Muscle of leg (tissue), 16 donors: ENCODE measurements at places on chromosomes 7 and 10. TPM values are rescaled to one million over a fixed set of nuclear protein-coding genes. Genes with fewer than 3 reads are reported as not detected.
A peak's percentile ranks its signal among the peaks of the same experiment; 100 is the strongest.

DNA sequence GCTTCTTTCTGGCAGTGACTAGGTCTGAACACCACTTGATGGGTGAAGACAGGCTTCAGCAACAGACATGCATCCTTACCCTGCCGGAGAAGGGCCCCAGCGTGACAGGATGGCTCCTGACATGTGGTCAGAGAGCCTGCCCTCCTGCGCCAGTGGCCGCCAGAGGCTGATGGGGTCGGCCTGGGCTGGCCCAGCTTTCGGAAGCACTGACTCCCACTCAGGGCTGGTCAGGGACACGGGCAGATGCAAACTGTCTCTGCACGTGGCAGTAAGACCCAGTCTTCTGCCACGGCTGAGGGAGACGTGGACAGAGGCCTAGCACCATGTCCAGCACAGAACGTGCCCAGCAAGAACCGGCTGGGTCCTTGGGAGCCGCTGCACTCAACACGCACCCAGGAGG lies 10.2 kb downstream of the TUBGCP2 start:
- DNase-seq: no peak
- no peak overlapping the region for H3K27ac ChIP-seq
- H3K36me3 ChIP-seq: peaks cover 82% of the 10 kb centered on the region
- no peak overlapping the region for H3K4me3 ChIP-seq

The PRKAR2B gene
- polyA plus RNA-seq: 4.0 TPM

DNA sequence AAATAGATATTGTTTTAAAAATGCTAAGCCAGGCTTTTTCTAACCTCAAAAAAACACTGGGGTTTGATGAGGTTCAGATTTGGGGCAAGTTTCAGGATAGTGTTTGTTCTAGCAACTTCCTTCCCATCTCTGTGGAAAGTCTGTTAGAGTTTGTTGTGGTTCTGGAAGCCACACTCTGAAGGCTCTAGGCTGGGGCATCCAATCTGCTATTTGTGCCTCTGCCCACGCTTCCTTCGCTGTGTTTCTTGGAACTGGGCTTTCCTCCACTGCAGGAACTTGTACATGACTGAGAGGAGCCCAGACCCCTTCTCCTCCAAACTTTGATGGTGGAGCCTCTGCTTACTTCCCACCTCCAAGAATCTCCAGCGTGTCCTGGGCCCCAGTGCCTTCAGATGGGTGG lies 108.5 kb upstream of the SLC25A13 start:
- H3K27me3 ChIP-seq: no peaks in the 10 kb centered on the region
- no peaks in the 10 kb centered on the region for H3K36me3 ChIP-seq
- no peaks in the 10 kb centered on the region for H3K4me1 ChIP-seq
- H3K4me3 ChIP-seq: no peak overlapping the region
- DNase-seq: no peak

- no peak for DNase-seq
- H3K4me3 ChIP-seq: no peak overlapping the region
Measured at GRCh38 chr10:28312572-28312971, 9.7 kb upstream of the MPP7 start.

The SPDYE16 gene
- 1.6 TPM for polyA plus RNA-seq

GRCh38 chr10:80154978-80155695 lies 22.6 kb downstream of the PLAC9 start:
- no peaks in the 10 kb centered on the region for H3K27me3 ChIP-seq
- H3K4me3 ChIP-seq: no peak overlapping the region
- peaks cover 80% of the 10 kb centered on the region for H3K36me3 ChIP-seq
- peaks cover 28% of the 10 kb centered on the region for H3K4me1 ChIP-seq
- peak; percentile 87 for DNase-seq

The LRMDA gene
- polyA plus RNA-seq: 4.8 TPM

The PIK3AP1 gene
- polyA plus RNA-seq: 2.9 TPM

The PKD1L1 gene
- polyA plus RNA-seq: 0.59 TPM

GRCh38 chr7:124323597-124323996 lies 290.7 kb upstream of the TMEM229A start:
- no peaks in the 10 kb centered on the region for H3K27me3 ChIP-seq
- H3K4me1 ChIP-seq: no peaks in the 10 kb centered on the region
- H3K36me3 ChIP-seq: no peaks in the 10 kb centered on the region
- no peak for DNase-seq
- no peak overlapping the region for H3K27ac ChIP-seq
- H3K4me3 ChIP-seq: no peak overlapping the region

DNA sequence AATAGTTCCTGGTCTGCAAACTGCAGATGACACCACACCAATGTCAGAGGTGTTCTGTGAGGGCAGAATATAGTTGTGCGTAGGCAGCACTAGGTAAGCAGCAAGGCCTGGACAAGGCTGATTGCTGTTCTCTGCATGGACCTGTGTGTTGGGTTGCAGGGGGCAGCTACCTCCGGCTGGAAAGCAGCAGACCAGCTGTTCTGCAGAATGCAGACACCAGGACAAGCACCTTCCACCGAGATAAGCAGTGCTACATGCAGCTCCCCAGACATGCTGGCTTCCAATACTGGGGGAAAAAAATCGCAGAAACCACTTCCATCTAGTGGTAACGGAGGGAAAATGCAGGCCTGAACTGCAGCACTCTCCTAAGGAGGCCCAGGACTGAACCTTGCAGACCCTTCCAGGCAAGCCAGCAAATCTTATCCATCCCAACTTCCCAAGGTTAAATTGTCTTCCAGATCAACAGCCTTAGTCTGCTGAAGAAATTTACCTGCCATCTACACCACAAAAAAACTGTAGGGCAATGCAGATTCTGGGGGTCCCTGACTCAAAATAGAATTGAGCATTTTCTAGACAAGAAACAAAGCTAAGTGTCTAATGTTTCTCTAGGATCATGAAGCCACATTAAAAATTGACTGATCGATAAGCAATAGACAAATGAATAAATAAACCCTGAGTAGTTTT lies 50.5 kb upstream of the COBL start:
- H3K27ac ChIP-seq: no peak overlapping the region
- no peaks in the 10 kb centered on the region for H3K27me3 ChIP-seq
- H3K36me3 ChIP-seq: no peaks in the 10 kb centered on the region
- H3K4me1 ChIP-seq: no peaks in the 10 kb centered on the region

- H3K4me3 ChIP-seq: no peak overlapping the region
- no peaks in the 10 kb centered on the region for H3K4me1 ChIP-seq
- DNase-seq: no peak
- H3K27ac ChIP-seq: no peak overlapping the region
Measured at GRCh38 chr7:121793716-121794115, 79.2 kb upstream of the PTPRZ1 start.

- peaks cover 98% of the 10 kb centered on the region for H3K4me1 ChIP-seq
- peak overlapping the region; percentile 47 for H3K27ac ChIP-seq
- peaks cover 4% of the 10 kb centered on the region for H3K27me3 ChIP-seq
- no peaks in the 10 kb centered on the region for H3K36me3 ChIP-seq
Measured at GRCh38 chr7:2513702-2514101, 5.9 kb upstream of the LFNG start.

GRCh38 chr7:155090684-155091083 lies 20.6 kb downstream of the HTR5A start:
- no peaks in the 10 kb centered on the region for H3K36me3 ChIP-seq
- H3K27me3 ChIP-seq: no peaks in the 10 kb centered on the region
- H3K4me3 ChIP-seq: no peak overlapping the region
- H3K4me1 ChIP-seq: no peaks in the 10 kb centered on the region
- DNase-seq: no peak
- H3K27ac ChIP-seq: no peak overlapping the region

DNA sequence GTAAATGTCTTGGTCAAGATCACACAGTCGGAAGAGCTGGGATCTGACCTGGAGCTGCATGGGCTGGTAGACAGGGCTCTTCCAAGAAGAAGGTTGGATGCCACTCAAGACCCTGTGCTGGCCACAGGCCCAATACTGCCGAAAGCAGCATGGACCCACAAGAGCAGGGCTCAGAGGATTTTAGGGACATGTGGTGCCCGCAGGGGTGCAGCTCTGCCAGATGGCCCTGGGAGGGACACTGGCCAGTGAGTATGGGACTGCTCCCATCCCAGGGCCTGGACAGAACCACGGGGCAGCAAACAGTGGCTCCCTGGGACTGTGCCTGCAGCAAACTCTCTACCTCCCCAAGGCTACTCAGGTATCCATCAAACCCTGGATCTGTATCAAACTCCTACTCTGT lies 12.4 kb downstream of the MAT1A start:
- no peaks in the 10 kb centered on the region for H3K36me3 ChIP-seq
- H3K27me3 ChIP-seq: no peaks in the 10 kb centered on the region
- no peak overlapping the region for H3K27ac ChIP-seq
- no peak overlapping the region for H3K4me3 ChIP-seq
- peaks cover 4% of the 10 kb centered on the region for H3K4me1 ChIP-seq
- DNase-seq: no peak

- no peaks in the 10 kb centered on the region for H3K27me3 ChIP-seq
- peak overlapping the region; percentile 60 for H3K27ac ChIP-seq
- peak; percentile 96 for DNase-seq
- H3K4me3 ChIP-seq: no peak overlapping the region
Measured at GRCh38 chr7:16967300-16967811, 85.6 kb upstream of the AGR3 start.

GRCh38 chr7:23533238-23533604 lies 1.4 kb upstream of the TRA2A start:
- peaks cover 10% of the 10 kb centered on the region for H3K4me1 ChIP-seq
- H3K36me3 ChIP-seq: no peaks in the 10 kb centered on the region
- no peak overlapping the region for H3K4me3 ChIP-seq
- no peak for DNase-seq

DNA sequence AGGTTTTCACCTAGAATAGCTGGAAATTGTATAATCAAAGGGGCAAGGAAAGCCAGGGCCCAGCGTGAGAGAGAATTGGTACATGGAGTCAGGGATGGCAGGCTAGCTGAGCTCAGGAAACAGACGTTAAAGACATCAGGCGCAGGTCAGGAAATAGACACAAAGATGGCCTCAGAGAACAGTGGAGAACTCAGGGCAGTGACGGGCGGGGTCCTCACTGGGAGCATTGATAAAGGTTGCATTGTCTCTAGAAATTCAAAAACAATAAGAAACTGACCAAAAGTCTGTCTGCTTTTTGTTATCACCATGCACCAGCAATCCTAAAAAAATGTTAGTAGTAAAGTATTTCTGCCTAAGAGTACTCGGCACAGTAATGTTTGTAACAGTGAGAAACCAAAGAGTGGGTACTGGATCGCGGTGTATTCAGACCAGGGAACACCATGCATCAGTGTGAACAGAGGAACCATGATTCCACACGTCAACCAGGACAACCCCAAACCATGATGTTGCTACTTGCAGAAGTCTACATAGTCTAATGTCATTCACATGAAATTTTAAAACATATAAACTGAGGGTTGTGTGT lies 81.9 kb upstream of the AUTS2 start:
- peaks cover 11% of the 10 kb centered on the region for H3K4me1 ChIP-seq
- no peaks in the 10 kb centered on the region for H3K36me3 ChIP-seq
- no peak overlapping the region for H3K4me3 ChIP-seq

GRCh38 chr7:78350926-78351325 lies 552.4 kb downstream of the PHTF2 start:
- no peaks in the 10 kb centered on the region for H3K36me3 ChIP-seq
- H3K27me3 ChIP-seq: no peaks in the 10 kb centered on the region
- H3K4me1 ChIP-seq: no peaks in the 10 kb centered on the region
- DNase-seq: no peak
- H3K27ac ChIP-seq: no peak overlapping the region
- no peak overlapping the region for H3K4me3 ChIP-seq

The CAMK2B gene
- 13.9 TPM for polyA plus RNA-seq

- H3K27me3 ChIP-seq: peaks cover 2% of the 10 kb centered on the region
- H3K4me3 ChIP-seq: no peak overlapping the region
- no peak overlapping the region for H3K27ac ChIP-seq
- no peak for DNase-seq
- H3K36me3 ChIP-seq: no peaks in the 10 kb centered on the region
Measured at GRCh38 chr10:86178401-86179152, 188.0 kb downstream of the GRID1 start.

DNA sequence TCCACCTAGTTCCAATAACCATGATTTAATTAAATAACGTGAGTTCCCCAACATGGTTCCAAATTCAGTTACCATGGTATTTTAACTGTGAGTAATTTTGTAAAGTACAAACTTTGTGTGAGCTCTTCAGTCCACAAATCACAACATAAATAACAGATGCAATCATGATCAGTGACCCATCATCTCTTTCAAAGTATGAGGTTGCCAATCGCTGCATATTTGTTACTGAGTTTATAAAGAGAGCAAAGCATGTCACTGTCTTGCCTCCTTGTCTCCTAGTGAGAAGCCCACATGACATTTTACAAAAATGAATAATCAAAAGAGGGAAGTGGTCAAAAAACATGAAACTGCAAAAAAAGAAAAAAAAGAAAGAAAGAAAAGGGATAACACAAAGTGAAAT lies 69.1 kb upstream of the PDSS1 start:
- no peak for DNase-seq
- no peaks in the 10 kb centered on the region for H3K4me1 ChIP-seq
- H3K4me3 ChIP-seq: no peak overlapping the region
- no peaks in the 10 kb centered on the region for H3K27me3 ChIP-seq

GRCh38 chr7:107233174-107233573 lies 64.4 kb downstream of the HBP1 start:
- no peak overlapping the region for H3K27ac ChIP-seq
- peaks cover 2% of the 10 kb centered on the region for H3K36me3 ChIP-seq
- DNase-seq: no peak
- no peak overlapping the region for H3K4me3 ChIP-seq
- no peaks in the 10 kb centered on the region for H3K4me1 ChIP-seq

The ADAM8 gene
- 1.7 TPM for polyA plus RNA-seq

DNA sequence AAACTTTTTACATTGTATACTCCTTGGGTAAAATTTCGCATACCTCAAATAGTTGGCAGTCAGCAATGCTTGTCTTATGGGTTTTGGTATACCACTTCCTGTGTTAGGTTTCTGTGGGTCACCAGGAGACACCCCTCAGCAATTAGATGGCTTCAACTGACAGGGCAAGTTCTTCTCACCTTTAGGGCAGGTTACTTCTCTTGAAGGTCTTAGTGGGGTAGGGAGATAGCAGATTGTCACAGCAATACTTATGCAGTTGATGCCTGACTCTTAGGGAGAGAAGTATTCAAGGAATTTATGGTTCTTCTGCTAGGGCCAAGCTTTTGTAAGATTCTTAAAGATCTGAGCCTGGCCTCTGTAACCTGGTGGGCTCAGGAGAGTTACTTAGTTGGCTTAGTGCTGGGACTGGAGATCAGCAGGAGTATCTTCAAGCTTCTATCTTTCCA lies 42.9 kb downstream of the MKLN1 start:
- H3K27me3 ChIP-seq: no peaks in the 10 kb centered on the region
- H3K36me3 ChIP-seq: no peaks in the 10 kb centered on the region
- no peak overlapping the region for H3K27ac ChIP-seq
- DNase-seq: no peak
- H3K4me3 ChIP-seq: no peak overlapping the region
- H3K4me1 ChIP-seq: no peaks in the 10 kb centered on the region

GRCh38 chr10:87694011-87694794 lies 34.5 kb downstream of the PAPSS2 start:
- no peak overlapping the region for H3K27ac ChIP-seq
- no peak for DNase-seq
- H3K4me1 ChIP-seq: no peaks in the 10 kb centered on the region
- H3K27me3 ChIP-seq: no peaks in the 10 kb centered on the region

The RPEL1 gene
- polyA plus RNA-seq: 0.12 TPM
